ENCODE measurements at places on chromosomes 16 and 17.

DNA sequence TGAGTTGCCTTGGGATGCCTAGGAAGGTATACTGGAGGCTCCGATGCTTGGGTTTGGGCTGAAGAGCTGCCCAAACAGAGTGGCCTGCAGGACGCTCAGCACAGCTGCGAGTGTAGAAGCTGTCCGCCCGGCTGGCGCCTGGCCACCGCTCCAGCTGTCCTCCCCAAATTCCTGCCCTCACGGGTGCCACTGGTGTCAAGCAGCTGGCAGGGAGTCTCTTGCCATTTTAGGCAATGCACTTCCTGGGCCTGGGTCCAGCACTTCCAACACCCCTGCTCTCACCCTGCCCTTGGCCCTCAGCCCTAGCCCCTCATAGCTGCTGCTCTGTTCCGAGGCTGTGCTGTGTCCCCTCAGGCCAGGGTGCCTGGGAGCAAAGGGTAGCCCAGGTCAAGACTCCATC, 5.2 kb upstream of the PKMYT1 start:
- DNase-seq = no peak

DNA sequence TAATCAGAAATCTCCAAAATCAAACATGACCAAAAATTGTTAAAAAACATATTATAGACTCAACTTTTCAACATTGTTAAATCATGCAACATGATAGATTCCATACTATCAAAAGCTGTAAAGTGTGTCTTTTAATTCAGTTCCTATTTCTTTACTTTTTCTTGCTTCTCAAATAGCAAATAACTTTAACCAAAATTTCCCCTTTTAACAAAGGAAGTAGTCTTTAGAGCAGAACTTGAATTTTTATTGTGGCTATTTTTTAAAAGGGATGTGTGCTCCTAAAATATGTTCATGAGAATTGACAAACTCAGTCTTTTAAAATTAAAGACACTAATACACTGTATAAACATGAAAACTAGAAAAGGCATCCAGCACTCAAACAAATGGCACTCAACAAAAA, 49.1 kb downstream of the SPAG9 start:
- DNase-seq = no peak

DNA sequence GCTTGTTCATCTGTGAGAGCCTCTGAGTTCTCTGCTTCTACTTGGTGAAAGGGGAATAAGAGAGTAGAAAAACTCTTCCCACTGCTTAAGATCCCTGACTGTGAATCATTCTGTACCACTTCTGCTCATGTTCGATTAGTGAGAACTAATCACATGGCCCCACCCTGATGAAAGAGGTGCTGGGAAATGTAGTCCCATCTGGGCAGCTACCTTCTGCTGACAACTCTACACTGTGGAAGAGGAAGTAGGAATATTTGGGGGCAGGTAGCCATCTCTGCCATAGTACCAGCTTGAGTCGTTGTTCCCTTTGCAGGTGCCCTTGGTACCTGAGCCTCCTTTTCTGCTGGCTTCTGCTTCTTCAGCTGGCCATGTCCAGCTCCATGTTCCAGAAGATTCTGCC, 29.9 kb downstream of the NKD1 start:
- no peak for DNase-seq

- DNase-seq = no peak
These were observed 2.6 kb downstream of the ZCCHC14 start for GRCh38 chr16:87490096-87490798.

DNA sequence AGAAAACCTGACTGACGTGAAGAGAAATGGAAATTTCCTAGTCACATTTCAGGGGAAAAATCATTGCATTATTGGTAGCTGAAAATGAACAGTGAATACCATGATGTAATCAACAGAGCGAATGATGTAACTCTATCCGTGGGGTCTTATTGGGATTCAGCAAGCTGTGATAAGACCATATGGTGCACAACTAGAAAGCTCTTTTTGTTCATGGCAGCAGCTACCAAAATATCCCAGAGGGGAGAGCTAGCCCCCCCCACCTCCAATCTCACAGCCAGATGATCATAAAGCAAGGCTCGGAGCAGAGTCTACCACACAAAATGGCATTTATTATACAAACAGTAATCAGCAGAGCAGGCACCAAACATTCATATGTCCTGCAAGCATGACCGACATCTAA, 22.2 kb upstream of the DNAH17 start:
- no peak for DNase-seq

GRCh38 chr16:67666032-67666551, 458 bp downstream of the ENKD1 start:
- no peak for DNase-seq

GRCh38 chr17:27542841-27543463, 86.7 kb downstream of the KSR1 start:
- DNase-seq = no peak

DNA sequence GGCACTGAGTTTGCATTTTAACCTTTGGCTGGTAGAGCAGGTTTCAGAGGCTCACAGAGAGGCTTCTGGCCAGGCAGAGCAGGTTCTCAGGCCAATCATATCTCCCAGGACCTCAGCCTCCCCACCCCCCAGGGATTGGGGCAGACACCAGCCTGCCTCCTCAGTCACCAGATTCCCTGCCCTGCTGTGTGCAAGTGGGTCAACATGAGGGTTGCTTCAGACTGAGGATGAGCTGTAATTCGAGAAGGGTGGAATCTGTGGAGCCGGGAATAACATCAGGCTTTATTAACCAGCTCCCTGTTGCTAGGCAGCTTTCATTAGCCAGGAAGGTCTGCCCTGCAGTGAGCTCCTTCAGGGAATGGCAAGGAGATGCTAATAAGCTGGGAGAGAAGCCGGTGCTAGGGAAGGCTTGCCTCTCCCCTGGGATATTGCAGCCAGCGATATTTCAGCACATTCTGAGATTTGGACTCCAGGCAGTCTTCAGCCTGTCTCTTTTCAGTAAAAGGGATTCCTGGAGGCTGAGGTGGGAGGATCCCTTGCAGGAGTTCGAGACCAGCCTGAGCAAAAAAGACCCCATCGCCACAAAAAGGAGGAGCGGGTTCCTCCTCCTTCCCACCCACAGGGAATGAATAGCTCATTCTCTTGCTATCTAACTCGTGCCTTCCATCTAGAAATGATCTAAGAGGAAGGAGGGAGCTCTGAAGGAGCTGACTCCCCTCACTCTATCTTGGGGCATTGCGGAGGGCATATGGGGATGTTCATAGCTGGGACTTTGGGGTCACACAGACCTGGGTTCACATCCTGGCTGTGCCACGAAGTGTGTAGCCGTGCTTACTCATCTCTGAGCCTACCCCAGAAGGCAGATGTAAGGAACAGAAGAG, 10.7 kb downstream of the SGSM2 start:
- no peak for DNase-seq
